ENCODE measurements at places on chromosomes 6 and 20. TPM values are rescaled to one million over a fixed set of nuclear protein-coding genes. Genes with fewer than 3 reads are reported as not detected.

The CYP21A2 gene
- 0.32 TPM for total RNA-seq

The TSHZ2 gene
- not detected for total RNA-seq

The C6orf15 gene
- total RNA-seq: not detected

The ACOT13 gene
- total RNA-seq: 24.1 TPM

The C20orf144 gene
- total RNA-seq: not detected

The HTR1B gene
- total RNA-seq: 57.5 TPM

The CALHM6 gene
- not detected for total RNA-seq

The LTA gene
- not detected for total RNA-seq

The FAM110A gene
- 5.8 TPM for total RNA-seq

The GTSF1L gene
- total RNA-seq: not detected

The PTK7 gene
- total RNA-seq: 65.3 TPM

The AK9 gene
- 3.2 TPM for total RNA-seq

The TGM3 gene
- total RNA-seq: not detected

The AIF1 gene
- not detected for total RNA-seq

The PRKN gene
- 0.60 TPM for total RNA-seq

The BPIFB1 gene
- not detected for total RNA-seq

The DEFB124 gene
- total RNA-seq: not detected

The TRIM40 gene
- total RNA-seq: not detected
